ENCODE measurements at places on chromosomes 5 and 9.

GRCh38 chr5:37071901-37072581, 177.1 kb downstream of the CPLANE1 start:
- no peak for DNase-seq

DNA sequence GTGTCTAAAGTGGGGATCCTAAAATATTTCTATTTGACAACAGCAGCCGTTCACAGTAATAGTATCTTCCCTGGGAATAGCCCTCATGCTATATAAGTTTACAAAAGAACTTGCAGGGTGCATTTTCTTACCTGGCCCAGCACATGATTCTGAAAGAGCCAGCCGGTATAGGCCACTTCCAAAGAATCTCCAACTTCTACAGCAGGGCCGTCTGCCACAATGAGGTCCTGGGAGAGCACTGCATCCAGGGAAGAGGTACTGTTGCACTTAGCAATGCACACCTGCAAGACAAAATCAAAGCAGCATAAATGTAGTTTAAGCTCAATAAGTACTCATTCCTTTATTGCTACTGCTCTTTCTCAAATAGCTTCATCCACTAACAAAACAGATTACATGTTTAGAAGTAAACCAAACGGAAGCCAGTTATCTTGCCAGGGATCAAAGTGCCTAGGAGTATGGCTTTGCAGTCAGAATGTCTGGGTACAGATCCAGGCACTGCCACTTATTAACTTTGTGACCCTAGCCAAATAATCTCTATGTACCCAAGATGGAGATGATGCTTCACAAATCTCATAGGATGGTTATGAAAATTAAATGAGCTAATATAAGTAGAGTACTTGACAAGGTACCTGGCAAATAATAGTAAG, 21.3 kb downstream of the FKBP15 start:
- no peak for DNase-seq

DNA sequence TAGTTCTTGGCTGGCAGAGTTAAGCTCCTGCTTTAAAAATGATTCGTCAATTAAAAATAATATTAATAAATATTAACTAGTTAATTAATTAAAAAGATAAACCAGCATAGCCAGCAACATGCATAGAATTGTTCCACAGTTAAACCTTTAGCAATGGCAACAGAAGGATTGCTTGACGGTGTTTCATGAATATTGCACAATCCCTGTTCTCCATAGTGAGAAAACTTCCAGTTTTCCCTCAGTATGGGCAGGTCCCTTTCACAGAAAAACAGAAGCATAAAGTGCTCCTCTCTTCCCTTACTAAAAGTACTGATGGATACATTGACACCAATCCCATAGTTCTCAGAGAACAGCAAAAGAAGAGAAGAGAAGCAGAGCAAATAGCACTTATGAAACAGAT, 71.4 kb upstream of the CAST start:
- no peak for DNase-seq

GRCh38 chr5:172235132-172235780, 41.3 kb downstream of the EFCAB9 start:
- DNase-seq, result no peak

DNA sequence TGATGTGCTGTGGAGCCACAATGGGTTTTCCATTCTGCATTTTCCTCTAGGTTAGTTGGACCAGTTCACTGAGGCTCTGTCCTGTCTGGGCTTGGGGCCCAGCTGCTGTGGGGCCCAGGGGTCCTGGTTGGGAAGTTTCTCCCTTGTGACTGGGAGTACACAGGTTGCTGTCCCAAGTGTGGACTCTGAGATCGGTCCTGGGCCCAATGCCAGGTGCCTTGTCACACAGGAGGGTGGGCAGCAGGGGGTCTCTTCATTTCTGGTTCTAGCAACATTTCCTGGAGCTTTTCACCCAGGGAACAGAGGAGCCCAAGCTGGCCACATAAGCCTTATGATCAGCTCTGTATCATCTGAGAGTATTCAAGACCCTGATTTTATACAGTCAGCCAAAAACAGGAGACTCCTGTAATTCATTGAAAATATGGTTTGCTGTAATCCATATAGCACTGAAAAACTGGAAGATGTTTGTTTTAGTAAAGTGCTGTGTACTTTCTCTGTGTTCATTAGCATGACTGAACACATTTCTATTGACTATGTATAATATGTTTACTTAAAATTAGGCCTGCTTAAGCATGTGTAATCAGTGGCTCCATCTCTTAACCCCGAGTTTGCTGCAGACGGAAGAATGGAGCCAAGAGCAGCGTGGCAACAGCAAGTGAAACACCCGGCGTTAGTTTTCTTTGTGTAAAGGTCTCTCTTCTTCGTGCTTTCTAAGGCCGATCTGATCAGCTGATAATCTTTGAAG, 62.5 kb downstream of the MVB12B start:
- DNase-seq, result no peak

DNA sequence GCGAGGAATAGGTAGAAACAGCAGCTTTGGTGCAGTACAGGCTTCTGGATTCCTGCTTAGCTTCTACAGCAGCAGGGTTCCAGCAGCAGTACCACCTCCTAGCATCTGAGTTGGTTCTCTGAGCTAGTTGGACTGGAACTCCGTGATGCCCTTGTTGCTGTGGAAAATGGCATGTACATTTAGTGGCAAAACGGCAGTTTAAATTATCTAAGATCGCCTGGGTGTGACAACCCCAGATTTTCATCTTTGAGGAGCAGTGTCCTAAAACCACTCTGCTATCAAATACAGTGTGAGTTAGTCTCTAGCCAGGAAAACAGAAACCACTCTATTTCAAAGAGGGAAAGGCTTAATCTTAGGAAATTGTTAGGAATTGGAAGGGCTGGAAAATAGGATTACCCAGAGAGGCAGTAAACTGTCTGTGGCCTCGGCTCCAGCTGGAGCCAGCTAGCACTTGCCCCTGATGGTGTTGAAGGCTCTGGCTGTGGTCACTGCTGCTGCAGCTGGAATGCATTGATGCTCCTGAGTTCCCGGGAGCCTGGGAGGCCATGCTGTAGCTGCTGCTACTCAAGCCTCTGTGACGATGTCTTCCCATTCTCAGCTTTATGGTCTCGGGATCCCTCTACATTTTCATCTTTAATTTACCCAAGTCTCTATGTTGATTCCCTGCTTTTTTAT, 29.4 kb downstream of the RAD23B start:
- DNase-seq, result no peak

DNA sequence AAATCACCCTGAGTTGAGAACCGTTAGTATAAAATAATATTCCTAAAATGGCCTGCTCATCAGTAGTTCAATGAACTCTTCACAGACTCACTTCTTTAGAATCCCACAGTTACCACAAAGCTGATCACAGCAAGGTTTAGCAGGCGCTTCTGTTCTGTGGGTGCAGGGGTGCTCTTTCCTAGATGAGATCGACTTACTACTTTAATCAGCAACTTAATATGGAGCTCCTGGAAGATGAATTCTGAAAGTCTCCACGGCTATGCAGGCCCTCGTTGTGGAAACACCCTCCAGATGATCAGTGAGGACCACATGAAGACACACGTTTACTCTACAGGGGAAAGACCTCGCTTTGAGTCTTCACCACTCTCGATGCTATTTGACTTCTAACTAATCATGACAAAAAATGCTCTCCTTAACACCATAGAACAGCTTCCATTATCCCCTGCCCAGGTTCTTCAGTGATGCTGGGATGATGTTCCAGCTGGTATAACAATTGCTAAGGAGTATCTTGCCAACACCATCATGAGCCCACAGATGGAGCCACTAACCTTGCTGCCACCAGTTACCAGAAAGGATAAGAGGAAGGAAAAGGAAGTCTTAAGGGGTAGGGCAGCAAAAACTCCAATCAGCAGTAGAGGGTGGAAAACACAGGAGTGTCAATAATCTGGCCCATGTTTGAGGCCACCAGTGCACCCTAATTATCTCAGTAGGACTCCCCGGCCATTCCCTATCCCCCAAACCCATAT, 17.9 kb upstream of the GPX8 start:
- DNase-seq, result peak; percentile 9

GRCh38 chr9:82535432-82535998, 527.4 kb downstream of the RASEF start:
- DNase-seq, result no peak

- DNase-seq, result no peak
Observed at GRCh38 chr5:132205385-132206125, 22.1 kb downstream of the P4HA2 start.

GRCh38 chr5:142537938-142538337, 148.0 kb downstream of the FGF1 start:
- DNase-seq, result no peak
